Activated T-helper 9 cell treated with anti-CD3 and anti-CD28 coated beads, Interleukin-2, amount 50 U/mL, for 16 hours (primary cell): ENCODE measurements at places on chromosomes 6 and 20.

GRCh38 chr6:100726666-100727065, 154.5 kb downstream of the ASCC3 start:
- DNase-seq: no peak

- DNase-seq: no peak
Observed at GRCh38 chr20:56453352-56453751, 15.1 kb upstream of the RTF2 start.

GRCh38 chr6:57261926-57262325, 39.8 kb upstream of the RAB23 start:
- no peak for DNase-seq

GRCh38 chr20:56217829-56218228, 30.7 kb upstream of the MC3R start:
- no peak for DNase-seq

GRCh38 chr20:18007534-18008292, 38.9 kb downstream of the MGME1 start:
- no peak for DNase-seq

- no peak for DNase-seq
Observed at GRCh38 chr6:122063076-122063475, 336.4 kb upstream of the HSF2 start.

DNA sequence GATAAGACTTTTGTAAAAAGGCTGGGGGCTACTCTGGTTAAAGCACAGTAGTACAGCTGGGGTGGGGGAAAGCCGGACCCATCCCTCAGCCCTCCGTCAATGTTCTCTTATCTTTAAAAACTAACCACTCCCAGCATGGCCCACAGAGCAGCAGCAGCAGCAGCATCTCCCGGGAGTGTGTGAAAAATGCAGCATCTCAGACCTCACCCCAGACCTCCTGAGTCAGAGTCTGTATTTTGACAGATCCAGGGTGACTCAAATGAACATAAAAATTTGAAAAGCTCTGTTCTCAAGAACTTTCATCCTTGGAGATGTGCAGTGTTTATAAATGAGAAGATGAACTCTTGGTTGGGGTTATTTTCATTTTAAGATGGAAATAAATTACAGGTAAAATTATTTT, 277.7 kb upstream of the ECI2 start:
- DNase-seq: no peak

GRCh38 chr20:47489448-47489872, 12.2 kb upstream of the NCOA3 start:
- no peak for DNase-seq

- DNase-seq: no peak
Observed at GRCh38 chr20:33012327-33013189, 5.1 kb downstream of the BPIFB2 start.
